ENCODE measurements at places on chromosomes 7 and 10.

- no peaks in the 10 kb centered on the region for H3K36me3 ChIP-seq
- no peaks in the 10 kb centered on the region for H3K4me1 ChIP-seq
- no peak for DNase-seq
- no peak overlapping the region for H3K27ac ChIP-seq
- no peak overlapping the region for H3K4me3 ChIP-seq
- H3K27me3 ChIP-seq: no peaks in the 10 kb centered on the region
Observed at GRCh38 chr7:24057243-24057642, 226.7 kb upstream of the NPY start.

DNA sequence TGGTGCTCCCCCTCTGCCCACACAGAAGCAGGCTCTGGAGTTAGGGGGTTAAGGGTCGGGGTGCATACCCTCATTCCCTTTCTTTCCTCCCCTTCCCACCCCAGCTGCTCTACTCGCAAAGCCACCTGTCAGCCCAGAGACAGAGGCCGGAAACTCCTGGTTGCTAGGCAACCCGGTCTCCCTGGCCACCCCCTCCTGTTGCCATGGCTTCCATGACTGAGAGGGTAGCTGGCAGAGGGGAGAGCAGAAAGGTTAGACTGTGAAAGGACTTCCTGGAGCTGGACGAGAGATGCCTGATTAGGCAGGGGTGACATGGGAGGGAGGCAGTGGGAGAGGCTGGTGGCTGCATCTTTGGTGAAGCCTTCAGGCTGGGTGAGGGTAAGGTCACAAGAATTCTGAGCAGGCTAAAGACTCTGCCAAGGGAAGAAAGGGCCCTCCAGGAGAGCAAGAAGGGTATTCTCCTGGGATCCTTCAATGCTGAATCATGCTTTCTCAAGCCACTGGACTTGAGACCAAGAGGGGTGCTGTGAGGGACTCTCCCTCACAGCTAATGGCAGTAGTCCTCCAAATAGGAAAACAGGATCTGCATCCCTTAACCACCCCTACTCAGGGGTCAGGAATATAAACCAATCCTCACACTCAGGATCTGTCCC is 5.4 kb downstream of the PSD start:
- H3K4me3 ChIP-seq: no peak overlapping the region
- peak; percentile 67 for DNase-seq
- peaks cover 25% of the 10 kb centered on the region for H3K27me3 ChIP-seq
- H3K36me3 ChIP-seq: no peaks in the 10 kb centered on the region

DNA sequence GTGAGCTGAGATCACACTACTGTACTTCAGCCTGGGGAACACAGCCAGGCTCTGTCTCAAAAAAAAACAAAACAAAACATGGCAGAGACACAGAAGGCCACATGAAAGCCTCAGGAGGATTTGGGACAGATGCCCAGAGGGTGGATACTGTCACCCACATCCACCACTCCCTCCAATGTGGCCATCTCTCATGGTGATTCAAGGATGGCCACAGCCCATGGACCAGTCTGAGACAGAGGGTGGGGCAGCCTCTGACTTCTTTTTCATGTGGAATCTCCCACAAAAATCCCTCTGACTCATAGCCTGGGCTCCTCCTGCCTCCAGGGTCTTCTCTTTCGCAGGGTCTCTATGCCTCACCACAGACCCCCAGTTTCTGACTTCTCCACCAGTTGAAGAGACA is 59.0 kb upstream of the GTF2I start:
- H3K4me3 ChIP-seq: no peak overlapping the region
- DNase-seq: no peak
- no peaks in the 10 kb centered on the region for H3K4me1 ChIP-seq
- H3K36me3 ChIP-seq: peaks cover 6% of the 10 kb centered on the region

- H3K4me1 ChIP-seq: no peaks in the 10 kb centered on the region
- no peak overlapping the region for H3K4me3 ChIP-seq
- peak; percentile 68 for DNase-seq
- no peaks in the 10 kb centered on the region for H3K36me3 ChIP-seq
- no peaks in the 10 kb centered on the region for H3K27me3 ChIP-seq
Observed at GRCh38 chr7:46932676-46933424, 649.1 kb downstream of the TNS3 start.
